Diencephalon (tissue), 1 donor: ENCODE measurements at places on chromosomes 5 and 9. TPM values are rescaled to one million over a fixed set of nuclear protein-coding genes. Genes with fewer than 3 reads are reported as not detected.

Gene FREM1
- 3.5 TPM for total RNA-seq

Gene OLFML2A
- 2.3 TPM for total RNA-seq

Gene SIMC1
- total RNA-seq = 15.2 TPM

Gene GDNF
- total RNA-seq = 0.23 TPM

Gene GDA
- total RNA-seq = 19.1 TPM

Gene PCDHB14
- 12.7 TPM for total RNA-seq

Gene MARCOL
- total RNA-seq = not detected
